ENCODE measurements at places on chromosomes 12 and 14.

- DNase-seq, result no peak
Observed at GRCh38 chr12:119399301-119399700, 64.8 kb downstream of the CCDC60 start.

DNA sequence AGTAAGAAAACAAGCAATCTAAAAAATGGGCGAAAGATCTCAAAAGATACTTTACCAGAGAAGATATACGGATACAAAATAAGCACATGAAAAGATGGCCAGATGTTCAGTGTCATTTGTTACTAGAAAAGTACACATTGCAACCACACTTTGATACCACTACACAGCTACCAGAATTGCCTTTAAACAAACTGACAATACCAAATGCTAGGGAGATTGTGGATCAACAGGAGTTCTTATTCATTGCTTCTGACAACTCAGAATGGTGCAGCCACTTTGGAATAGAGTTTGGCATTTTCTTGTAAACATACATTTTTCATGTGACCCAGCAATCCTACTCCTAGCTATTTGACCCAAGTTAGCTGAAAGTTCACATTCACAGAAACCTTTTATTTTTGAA is 136.3 kb downstream of the FUT8 start:
- DNase-seq, result no peak

DNA sequence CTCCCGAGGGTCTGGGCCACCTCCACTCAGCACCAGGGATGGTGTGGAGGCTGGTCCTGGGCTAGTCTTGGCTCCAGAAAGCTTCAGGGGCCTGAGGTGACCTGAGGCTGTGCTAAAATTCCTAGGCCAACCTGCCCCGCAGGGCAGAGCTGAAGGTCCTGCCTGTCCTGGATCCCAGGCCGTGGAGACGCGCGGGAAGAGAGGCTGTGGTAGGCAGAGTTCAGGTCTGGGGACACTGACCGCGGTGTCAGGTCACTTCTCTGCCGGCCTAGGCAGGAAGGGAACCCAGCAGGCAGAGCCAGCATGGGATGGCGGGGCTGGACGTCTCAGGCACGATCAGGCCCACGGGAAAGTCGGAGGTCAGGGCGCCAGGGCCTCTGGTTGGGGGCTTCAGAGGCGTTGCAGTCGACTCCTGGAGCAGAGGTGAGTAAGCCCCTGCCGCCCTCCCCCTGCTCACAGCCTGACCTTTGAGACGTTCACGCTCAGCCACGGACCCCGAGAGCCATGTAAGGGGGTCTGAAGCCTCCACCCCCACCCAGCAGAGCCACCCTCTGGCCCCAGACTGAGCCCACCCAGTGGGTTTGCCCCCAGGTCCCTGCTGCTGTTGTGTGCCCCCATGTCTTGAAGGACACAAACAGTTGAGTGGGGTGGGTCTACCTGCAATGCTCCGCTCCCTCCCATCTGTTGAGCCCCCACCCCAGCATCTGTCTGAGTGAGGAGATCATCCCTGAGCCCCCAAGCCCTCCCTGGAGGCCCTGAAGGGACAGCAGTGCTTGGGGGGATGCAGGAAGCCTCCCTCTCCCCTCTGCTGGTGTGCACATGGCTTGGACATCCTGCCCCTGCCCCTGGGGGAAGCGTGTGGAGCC is 142.7 kb downstream of the KIF26A start:
- DNase-seq, result no peak

- no peak for DNase-seq
Observed at GRCh38 chr12:72468505-72468904, 196.3 kb downstream of the TRHDE start.

- no peak for DNase-seq
Observed at GRCh38 chr14:21023817-21024584, 860 bp downstream of the NDRG2 start.

DNA sequence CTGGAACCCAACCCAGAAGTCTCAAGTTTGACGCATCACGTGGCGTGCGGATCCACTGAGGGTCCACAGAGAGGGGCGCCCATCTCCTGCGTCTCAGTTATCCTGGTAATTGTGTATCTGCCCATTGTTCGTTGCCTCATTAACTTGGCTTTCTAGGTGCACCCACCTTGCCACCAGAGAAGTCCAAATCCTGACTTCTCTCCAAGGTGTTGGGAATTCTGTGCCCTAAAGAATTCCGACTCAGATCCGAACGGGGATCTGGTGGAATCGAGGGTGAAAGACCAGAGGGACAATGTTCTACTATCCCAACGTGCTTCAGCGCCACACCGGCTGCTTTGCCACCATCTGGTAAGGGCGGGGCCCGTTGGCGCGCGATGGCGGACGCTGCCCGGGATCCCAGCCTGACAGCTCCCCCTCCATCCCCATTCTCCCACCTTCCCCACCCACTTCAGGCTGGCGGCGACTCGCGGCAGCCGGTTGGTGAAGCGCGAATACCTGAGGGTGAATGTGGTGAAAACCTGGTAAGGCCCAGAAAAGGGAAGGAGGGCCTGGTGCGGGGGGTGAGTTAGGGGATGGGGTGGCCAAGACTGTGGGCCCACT is 481 bp downstream of the REC8 start:
- DNase-seq, result no peak

- no peak for DNase-seq
Observed at GRCh38 chr12:112270673-112271072, 111.6 kb downstream of the HECTD4 start.

All from SIG-M5 (cell line).